ENCODE measurements at places on chromosomes 2 and 18. TPM values are rescaled to one million over a fixed set of nuclear protein-coding genes. Genes with fewer than 3 reads are reported as not detected.

DNA sequence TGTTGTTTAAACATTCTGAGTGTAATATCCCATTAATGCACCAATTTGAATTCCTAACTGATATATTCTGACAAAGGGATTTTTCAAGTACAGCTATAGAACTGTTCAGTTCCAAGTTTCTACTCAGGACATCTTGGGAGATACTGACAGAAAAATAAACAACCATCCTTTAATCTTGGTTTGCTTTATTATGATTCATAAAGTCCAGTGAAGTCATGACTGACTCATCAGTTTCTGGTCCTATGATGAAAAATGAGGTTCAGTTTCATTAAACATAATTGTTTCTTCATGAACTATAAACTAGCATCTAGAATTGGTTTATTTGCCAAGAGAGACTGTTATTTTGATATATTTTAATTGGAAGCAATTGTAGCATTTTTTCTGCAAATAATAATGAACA lies 896.2 kb downstream of the CCDC85A start:
- no peak for DNase-seq

The NEU2 gene
- not detected for total RNA-seq

The LAMA1 gene
- 1.1 TPM for total RNA-seq

DNA sequence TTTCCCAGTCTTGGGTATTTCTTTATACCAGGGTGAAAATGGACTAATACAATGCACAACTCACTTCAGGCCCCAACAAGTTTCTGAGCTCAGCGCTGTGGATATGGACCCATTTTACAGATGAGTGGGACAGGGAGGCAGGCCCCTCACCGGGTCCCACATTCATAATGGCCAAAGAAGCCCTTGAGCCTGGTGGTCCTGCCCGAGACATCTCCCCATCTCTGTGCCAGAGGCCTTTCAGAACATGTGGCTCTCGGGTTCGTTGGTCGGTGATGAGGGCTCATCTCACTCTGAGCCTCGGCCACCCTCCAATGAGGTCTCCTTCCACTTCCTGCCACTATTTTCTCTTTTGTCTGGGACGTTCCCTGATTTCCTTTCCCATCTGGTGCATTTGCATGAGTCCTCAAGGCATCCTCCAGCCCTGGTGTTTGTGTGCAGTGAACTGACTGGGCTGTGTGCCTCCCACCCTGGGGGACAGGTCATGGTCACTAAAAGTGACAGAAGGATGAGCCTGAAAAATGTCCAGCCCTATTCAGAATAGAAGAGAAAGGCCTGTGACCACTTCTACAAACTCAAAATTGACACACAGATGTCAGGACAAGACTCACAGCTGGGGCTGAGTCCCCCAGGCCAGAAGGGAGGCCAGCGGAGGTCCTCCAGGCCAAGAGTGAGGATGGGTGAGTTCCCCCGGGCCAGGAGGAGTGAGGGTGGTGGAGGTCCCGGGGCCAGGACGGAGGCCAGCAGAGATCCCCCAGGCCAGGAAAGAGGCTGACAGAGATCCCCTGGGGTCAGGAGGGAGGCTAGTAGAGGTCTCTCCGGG lies 134.5 kb downstream of the PTGR3 start:
- no peak for DNase-seq

GRCh38 chr2:174694196-174694878 lies 69.9 kb downstream of the CHRNA1 start:
- no peak for DNase-seq

DNA sequence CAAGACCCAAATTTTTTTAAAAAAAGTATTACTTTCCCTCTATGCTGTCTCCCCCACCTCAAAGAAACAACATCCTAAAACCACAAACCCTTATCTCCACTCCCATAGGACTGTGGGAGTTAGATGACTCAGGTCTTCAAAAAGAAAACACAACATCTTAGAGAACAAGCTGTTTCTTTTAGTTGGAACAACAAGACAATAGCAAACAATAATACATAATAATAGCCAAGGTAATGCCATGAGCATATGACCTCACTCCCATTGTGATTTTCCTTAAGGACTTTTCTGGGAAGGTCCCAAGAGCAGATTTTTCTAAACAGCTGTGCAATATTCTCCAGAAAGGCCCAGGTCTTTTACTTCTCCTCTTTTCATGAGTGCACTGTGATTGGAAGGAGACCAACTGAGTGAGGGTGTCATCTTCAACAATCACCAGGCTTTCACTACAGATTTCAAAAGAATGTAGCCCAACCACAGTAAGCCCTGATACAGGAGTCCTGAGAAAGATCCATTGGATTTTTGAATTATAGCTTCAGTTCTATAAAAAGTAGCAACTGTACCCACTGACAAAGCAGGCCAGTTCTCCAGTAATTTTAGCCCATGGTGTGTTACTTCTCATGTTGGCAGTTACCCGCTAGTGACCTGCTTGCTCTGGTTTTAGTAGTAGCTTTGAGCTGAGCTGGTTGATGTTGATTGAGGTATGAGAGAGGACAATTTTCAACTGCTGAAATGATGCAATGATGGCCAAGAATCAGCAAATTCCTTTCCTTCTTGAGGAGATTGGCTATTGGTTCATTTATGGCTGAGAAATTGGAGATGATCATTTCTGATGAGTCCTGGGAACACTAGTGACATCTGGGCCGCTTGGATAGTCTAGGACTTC lies 144.5 kb upstream of the TCF4 start:
- no peak for DNase-seq

DNA sequence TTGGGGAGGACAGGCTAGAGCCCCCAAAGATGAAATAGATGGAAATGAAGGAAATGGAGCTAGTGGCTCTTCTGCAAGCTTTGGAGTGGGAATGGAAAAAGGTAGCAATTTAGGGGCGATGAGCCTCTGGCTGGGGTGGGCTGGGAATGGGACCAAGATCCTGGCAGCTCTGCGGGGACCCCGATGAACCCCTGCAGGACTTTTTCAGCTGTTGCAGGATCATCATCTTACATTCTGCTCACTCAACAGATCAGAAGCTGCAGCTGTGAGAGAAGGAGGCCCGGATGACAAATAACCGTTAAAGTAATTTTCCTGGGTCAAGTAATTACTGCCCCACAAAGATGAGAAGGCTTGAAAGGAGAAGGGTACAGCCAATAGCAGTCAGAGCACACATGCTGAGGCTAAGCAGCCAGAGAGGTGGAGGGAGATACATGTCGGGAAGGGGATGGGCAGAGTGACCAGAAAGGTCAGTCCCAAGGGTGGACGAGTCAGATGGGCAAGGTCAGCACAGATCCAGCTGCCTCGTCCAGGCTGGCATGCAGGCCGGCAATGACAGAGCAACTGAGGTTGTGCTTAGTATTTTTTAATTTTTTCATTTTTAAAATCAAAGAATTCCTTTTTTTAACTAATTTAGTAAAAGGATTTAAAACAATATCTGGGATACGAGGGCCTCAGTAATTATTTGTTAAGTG lies 245.0 kb upstream of the RAB6C start:
- no peak for DNase-seq

DNA sequence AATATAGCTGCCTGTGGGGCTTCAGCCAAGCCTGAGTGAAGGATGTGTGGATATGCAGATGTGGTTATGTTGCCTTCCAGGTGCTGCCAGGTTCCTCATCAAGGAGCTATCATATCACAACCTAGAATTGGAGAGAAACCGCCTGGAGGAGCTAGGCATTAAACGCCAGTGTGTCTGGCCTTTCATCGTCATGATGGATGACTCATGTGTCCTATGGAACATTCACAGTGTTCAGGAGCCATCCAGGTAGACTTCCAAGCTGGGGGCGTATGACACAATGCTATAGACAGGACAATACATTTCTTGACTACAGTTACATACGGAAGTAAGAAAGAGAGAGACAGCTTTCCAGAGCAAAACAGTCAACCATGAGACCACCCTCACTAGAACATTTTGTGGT lies 86.8 kb downstream of the ESCO1 start:
- no peak for DNase-seq

- DNase-seq = no peak
Observed at GRCh38 chr2:216482640-216483039, 16.0 kb upstream of the RPL37A start.

DNA sequence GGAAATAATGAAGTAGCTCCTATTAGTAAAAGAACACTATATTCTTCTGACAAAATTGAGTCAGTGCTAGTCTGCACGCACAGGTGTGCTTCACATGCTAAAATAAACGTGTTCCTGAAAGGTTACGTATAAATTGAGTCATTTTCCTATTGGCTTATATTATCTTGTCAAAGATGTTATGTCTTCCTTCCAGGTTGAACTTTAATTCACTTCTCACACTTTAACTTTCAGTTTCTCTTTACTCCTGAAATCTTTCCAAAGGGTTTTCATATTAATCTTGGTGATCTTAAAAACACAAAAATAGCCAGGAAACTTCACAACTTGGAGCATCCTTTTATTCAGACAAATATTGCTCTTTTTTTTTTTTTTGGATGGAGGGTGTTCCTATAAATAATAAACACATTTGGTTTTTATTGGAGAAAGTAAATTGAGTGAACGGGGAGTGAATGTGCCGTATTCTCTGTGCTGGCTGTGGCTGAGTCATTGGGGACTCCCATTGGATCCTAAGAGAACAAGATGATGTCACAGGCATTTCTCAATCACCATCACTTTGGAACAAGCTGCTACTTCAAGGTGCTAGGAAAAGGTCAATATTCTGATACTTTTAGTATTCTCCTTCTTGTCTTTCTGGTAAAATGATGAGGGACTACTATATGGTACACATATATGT lies 150.2 kb upstream of the SPATS2L start:
- DNase-seq = peak; percentile 25

- DNase-seq = no peak
Observed at GRCh38 chr2:168897449-168897848, 3.6 kb upstream of the G6PC2 start.

DNA sequence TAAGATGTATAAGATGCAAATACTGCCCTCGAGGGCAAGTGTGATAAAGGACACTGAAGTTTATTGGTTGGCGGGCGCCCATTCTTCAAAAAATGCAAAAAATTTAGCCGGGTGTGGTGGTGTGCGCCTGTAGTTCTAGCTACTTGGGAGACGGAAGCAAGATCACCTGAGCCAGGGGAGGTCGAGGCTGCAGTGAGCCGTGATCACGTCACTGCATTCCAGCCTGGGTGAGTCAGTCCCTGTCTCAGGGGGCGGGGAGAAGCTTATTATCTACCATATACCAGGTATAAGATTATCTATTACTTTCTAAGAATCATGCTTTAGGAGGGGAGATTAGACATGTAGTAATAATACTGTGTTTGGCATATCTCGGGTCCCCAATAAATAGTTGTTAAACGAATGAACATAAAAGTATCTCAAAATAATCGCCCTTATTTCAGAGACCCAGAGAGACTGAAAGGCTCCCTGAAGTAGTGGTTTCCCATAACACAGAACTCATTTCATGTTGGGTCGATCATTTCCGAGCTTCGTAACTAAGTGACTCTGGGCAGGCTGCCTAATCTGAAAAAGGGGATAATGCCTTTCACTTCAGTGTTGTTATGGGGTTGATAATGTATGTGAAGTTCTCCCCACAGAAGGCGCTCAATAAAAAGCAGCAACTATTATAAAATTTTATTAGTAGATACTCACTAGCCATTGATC lies 1.2 kb upstream of the SELENOI start:
- no peak for DNase-seq

DNA sequence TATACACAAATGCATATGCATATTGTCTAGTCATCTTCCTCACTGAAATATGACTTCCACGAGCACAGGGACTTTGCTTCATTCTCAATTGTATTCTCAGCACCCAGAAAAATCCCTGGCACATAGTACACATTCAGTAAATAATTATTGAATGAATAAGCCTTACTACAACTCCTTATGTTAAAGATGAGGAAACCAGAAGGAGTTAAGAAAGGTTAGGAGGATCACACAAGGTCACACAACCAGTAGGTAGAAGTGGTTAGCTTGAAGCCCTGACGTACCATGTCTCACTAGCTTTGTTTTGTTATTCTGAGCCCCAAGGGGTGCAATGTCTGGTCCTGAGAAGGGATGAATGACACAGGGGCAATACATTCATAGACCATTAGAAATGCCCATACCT lies 220.9 kb upstream of the PID1 start:
- DNase-seq = no peak

DNA sequence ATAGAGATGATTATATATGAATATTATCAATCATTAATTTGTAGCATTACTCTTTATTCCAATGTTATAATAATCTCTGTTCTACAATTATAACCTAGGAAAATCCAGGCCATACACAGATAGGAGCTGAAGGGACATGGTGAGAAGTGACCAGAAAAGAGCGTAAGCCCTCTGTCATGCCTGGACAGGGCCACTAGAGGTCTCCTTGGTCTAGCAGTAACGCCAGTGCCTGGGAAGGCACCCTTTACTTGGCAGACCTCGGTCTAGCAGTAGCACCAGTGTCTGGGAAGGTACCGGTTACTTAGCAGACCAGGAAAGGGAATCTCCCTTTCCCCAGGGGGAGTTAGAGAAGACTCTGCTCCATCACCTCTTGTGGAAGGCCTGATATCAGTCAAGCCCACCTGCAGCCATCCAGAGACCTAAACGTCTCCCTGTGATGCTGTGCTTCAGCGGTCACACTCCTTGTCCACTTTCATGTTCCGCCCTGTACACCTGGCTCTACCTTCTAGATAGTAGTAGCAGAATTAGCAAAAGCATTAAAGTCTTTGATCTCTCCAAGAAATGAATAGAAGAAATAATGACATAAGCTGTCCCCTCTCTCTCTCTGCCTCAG lies 447.5 kb upstream of the FSIP2 start:
- no peak for DNase-seq
